ENCODE measurements at places on chromosomes 11 and 22.

- DNase-seq, result no peak
Observed at GRCh38 chr11:98771791-98772190, 249.0 kb upstream of the CNTN5 start.

DNA sequence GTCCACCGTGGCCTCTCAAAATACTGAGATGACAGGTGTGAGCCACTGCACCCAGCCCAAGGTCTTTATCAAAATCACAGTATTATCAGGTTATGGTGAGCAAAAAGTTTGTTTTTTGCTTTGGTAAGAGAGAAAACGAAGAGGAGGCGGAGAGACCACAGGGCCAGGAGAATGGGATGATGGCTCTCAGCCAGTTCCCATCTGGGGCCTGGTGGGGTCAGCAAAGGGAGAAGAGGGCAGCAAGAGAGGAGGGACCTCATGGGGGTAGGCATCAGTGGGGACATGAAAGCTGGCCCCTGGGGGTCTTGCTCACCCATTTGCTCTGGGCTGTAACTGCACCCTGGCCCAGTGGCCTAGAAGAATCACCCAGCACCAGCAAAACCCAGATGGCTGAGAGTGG, 190.2 kb downstream of the SHANK2 start:
- no peak for DNase-seq

DNA sequence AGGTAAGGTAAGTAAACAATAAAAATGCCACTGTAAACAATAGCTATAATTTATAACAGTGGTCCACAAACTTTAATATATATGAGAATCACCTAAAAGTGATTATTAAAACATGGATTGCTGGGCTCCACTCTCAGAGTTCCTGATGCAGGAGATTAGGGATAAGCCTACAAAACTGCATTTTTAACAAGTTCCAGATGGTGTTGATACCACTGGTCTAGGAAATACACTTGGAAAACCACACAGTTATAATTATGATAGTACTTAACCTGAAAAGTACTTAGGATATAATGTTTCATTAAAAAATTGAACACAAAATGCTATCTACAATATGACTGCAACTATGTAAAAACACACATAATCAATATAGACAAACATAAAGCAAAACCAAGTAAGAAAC, 20.4 kb downstream of the FCHSD2 start:
- DNase-seq, result peak; percentile 47

DNA sequence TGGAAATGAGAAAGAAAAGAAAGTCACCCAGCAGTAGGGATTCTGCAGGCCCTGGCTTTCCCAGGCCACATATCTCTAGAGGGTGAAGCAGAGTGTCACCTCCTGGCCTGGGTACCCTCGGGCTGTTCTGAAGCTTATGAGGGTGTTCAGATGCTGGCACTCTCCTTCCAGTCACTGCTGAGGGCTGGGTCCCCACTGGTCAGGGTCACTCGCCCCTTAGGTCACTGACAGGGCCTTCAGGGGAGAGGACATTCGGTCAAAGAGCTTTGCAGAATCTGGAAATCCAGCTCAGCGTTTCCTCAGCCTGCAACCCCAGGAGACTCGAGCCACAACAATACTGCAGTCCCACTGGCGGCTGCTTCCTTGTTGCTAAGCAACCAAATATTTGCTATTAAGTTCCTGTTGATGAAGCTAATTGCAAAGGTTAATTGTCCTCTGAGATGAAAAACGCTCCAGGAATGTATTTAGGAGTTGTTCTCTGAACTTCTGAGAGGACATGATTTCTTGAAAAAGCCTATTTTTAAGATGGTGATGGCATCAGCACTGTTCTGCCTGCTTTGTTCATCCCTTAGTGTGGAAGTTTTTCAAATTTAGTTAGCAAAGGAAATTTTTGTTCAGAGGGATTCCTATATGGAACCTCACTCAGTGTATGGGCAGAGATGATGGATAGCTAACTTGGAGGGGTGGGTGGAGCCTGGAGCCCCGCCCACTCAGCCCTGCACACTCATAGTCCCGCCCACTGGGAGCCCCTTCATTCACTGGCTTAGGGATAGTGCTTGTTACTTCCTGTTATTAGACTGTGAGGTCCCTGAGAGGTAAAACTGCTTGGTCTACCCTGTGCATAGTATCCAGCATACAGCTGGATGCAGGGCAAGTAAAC, 109.2 kb downstream of the CSNK2A3 start:
- DNase-seq, result no peak

GRCh38 chr11:44992181-44992582, 41.5 kb upstream of the TP53I11 start:
- no peak for DNase-seq

GRCh38 chr11:272195-272930, 5.8 kb upstream of the NLRP6 start:
- DNase-seq, result no peak

DNA sequence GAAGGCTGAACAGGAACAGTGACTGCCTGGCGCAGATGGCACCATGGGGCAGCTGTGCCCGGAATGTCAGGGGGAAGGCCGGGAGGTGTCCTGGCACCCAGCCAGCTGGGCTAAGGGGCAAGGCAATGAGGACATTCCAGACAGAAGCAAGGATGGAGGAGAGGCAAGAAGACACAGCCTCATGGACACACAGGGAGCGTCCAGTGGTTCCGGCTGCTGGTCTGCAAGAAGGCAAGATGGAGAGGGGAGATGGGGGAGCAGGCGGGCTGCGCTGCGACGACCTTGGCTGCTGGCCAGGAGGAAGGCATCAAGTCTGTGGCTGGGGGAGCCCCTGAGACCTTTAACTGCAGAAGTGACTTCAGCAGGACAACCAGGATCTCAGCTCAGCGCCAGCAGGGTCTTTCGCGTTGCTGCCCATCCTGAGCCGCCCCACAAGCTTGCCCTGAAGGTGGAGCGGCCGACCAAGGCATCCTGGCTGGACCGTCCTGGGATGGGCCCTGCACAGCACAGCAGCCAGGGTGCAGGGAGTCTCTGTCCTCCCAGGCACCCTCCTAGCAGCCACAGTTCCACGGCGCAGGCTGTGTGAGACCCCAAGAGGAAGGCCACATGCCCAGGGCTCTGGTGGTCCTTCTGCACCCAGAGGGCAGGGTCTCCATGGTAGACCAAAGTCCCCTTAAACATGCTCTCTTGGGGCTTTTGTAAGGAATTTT, 531.7 kb downstream of the BRD1 start:
- no peak for DNase-seq
